ENCODE measurements at places on chromosomes 2 and 18.

DNA sequence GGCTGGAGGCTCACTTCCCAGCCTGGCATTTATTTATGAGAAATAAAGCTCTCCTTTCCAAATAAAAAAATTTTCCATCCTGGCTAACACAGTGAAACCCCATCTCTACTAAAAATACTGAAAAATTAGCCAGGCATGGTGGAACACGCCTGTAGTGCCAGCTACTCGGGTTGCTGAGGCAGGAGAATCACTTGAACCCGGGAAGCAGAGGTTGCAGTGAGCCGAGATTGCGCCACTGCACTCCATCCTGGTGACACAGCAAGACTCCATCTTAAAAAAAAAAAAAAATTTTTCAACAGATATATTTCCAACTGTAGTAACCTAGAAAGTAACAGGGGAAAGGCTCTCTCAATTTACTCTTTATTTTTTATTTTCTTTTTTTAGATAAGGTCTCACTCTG is 6.1 kb upstream of the PCBP1 start:
- no peak for DNase-seq

GRCh38 chr2:25673300-25674076 is at the start of gene DTNB:
DTNB (minus strand) TSS chr2:25673577; CDS start chr2:25652660, 20,917 bp downstream.
- DNase-seq: peak; percentile 82

DNA sequence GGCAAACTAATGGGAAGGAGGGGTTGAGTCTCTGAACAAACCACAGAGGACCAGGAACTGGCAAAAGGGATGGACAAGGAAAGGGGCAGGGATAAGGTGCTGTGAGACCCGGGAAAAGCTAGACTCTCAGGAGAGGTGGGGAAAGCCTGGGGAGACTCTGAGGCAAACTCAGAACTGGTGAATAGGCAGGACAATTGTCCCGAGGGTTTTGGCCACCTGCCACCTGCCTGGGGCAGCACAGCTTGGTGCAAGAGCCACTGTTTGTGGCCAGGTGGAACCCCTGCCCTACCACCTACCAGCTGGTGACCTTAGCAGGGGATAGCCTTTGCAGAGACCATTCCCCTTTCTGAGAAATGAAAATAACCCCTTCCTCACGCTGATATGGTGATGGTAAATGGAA is 129.4 kb upstream of the ASB18 start:
- no peak for DNase-seq

GRCh38 chr2:148590612-148591011 is 53.9 kb upstream of the EPC2 start:
- no peak for DNase-seq

DNA sequence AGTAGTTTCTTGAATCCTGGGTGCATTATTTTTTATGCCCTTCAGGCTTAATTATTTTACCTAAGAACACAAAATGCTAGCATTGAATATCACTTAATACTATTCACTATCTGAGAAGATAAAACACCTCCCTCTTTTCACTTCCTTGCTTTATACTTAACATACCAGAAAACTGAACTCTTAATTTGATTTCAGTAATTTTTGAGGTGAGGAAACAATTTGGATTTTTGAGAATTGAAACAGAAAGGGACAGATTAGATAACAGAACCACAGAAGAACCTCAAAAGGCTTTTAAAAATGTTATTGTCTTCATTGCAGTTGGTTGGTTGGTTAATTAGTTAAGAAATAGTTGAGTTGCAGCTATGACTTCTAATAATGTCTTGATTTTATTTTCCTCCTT is 69.5 kb downstream of the GPD2 start:
- no peak for DNase-seq

- DNase-seq: no peak
Observed at GRCh38 chr2:150605664-150606063, 118.2 kb upstream of the RND3 start.

DNA sequence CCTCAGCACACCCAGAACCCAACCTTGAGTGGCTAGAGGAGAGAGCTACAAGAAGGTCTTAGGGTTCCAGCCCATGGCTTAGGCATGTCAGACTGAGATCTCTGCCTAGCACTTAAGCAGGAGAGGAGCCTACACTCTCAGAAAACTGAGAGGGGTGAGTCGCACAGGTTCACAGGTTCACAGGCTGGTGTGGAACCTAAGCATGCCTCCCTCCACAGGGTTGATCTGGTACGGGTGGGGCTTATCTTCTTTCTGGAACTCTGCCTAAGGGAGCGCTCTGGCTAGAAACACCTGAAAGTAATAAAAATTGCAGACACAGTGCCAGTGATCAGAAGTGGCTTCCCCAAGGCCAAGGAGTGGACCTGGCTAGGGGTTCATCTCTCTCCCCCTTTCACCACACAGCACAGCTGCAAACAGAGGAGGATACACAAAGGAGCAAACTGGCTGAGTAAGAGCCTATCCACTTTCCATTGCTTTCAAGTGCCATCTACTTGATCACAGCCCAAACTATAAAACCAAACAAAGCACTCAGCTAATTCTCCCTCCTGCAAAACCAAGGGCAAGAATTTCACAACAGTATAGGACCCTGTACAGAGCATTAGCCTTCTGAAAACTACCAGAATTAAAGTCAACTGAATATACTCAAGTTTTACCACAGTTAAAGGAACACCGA is 481.9 kb upstream of the SETBP1 start:
- no peak for DNase-seq

DNA sequence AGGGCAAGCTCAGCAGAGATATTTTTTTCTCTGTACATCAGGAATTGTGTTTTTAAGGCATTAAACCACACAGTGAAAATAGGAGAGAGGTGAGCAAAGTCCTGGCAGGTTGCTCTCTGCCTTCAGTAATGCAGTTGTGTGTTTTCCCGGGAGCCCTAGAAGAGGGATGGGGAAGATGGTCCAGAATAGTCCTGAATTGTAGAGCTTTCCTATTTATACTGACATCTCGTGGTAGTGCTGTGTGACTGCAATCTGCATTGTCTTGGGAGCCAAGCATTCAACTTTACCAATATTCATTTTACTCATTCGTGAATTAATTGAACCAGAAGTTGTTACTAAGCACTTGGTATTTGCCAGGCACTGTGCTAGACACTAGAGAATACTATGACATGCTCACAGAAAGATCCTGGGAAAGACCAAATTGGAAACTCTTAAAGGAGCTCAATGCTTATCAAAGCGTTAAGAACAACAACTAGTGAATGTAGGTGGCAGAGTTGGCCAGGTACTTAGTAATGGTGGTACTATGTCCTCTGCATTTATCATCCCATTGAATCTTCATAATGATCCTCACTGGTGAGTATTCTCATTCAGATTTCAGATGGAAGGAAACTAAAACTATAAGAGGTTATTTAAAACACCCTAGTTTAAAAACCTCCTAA is 214.6 kb downstream of the TRIB2 start:
- no peak for DNase-seq

GRCh38 chr2:3470856-3471737 is 48.2 kb downstream of the ADI1 start:
- DNase-seq: no peak

DNA sequence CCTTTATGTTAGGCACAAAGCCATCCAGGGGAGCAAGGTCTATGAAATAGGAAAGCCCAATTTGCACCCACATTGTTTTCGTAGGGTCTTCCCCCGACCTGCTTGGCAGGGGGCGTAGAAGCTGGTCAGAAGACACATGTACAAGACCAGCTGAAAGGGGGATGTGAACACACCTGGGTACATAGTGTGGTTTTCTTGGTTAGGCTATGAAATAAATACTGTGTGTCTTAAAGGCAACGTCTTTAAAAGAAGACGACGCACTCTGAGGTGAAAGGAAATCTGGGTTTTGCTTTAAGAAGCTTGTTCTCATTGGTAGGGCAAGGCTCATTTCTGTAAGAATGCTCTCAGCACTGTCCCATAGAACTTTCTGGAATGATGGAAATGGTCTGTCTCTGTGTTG is 60.0 kb upstream of the KLF7 start:
- no peak for DNase-seq

- DNase-seq: no peak
Observed at GRCh38 chr18:48139431-48140347, 209.2 kb upstream of the SMAD2 start.

DNA sequence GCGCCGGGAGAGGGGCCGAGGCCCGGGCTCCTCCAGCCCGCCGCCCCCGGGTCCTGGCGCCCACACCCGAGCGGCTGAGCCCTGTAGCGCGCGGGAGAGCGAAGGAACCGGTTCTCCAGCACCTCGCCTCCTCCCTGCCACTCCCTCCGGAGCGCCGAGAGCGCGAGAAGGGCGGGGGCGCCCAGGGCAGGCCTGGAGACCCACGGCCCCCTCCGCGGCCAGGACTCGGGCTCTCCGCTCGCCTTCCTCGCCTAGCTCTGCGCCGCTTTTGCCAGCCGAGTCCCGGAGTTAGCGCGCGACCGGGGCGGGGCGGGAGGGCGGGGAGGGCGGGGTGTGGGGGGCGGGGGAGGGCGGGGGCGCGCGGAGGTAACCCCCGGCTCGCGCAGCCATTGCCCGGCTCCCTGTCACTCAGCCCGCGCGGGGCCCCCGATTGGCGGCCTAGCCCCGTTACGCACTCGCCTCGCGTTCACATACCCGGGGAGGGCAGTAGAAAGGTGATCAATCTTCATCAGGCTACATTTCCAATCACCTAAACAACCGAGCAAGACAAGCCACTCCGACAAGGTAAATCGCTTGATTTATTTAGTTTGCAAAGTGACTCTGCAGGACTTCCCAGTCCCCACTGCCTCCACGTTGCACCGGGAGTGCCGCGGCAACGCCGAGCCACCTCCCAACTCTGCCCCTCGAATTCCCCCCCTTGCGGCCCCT is at the start of gene OTX1:
OTX1 (plus strand) TSS at position 497 of the 708 bp plus-strand sequence. CDS start 2,161 bp downstream, outside the sequence.
- DNase-seq: peak; percentile 88

DNA sequence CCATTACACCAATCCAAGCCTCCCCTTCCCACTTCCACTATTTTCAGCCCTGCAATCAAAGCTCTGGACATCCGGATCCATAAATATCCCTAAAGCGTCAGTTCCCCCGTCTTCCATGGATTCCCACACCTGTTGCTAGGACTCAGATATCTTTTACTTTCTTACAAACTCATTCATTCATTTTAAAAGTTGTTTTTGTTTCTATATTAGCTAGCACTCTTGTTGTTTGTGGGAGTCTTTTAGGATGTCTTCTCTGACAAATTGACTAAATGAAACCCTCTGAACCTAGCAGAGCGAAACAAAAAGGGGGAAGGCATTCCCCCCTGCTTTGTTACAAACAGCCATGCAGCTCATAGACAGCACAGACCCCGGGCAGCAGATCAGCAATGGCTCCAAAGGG is 9.0 kb upstream of the NBAS start:
- no peak for DNase-seq

- DNase-seq: peak; percentile 57
Observed at GRCh38 chr2:127410871-127411652, 7.2 kb upstream of the PROC start.

Data from activated CD8-positive, alpha-beta memory T cell treated with anti-CD3 and anti-CD28 coated beads, Interleukin-2, amount 10 ng/mL, durations not matched to agents 7 days and 5 days (primary cell).